ENCODE measurements at places on chromosomes 13 and 19. TPM values are rescaled to one million over a fixed set of nuclear protein-coding genes. Genes with fewer than 3 reads are reported as not detected.

STOML3 gene
- not detected for total RNA-seq

ZNF540 gene
- 0.15 TPM for total RNA-seq

TMEM145 gene
- 2.8 TPM for total RNA-seq

RAVER1 gene
- 21.7 TPM for total RNA-seq

ZNF700 gene
- 0.28 TPM for total RNA-seq

DMAC2 gene
- 104 TPM for total RNA-seq

SIGLEC11 gene
- not detected for total RNA-seq

ADPRHL1 gene
- 15.5 TPM for total RNA-seq

KLK7 gene
- total RNA-seq: not detected

ZNF738 gene
- total RNA-seq: 0.85 TPM

LILRB3 gene
- 0.09 TPM for total RNA-seq

KLK2 gene
- total RNA-seq: 0.15 TPM

SGCG gene
- not detected for total RNA-seq

NXNL1 gene
- not detected for total RNA-seq

ADGRE1 gene
- 5.1 TPM for total RNA-seq

ZNF100 gene
- total RNA-seq: not detected

C19orf33 gene
- total RNA-seq: 811 TPM

PTPRH gene
- total RNA-seq: 5.3 TPM

BRME1 gene
- 0.60 TPM for total RNA-seq

C19orf38 gene
- 0.10 TPM for total RNA-seq

SULT2B1 gene
- total RNA-seq: 16.4 TPM

PSPN gene
- 0.65 TPM for total RNA-seq

METTL21C gene
- total RNA-seq: not detected

Data from A549 treated with CORT108297 at 1 μM for 4 hours (cell line).